M059J (cell line): ENCODE measurements at places on chromosomes 4 and X.

GRCh38 chr4:144658903-144659302 is 12.9 kb downstream of the HHIP start:
- DNase-seq, result peak; percentile 52

DNA sequence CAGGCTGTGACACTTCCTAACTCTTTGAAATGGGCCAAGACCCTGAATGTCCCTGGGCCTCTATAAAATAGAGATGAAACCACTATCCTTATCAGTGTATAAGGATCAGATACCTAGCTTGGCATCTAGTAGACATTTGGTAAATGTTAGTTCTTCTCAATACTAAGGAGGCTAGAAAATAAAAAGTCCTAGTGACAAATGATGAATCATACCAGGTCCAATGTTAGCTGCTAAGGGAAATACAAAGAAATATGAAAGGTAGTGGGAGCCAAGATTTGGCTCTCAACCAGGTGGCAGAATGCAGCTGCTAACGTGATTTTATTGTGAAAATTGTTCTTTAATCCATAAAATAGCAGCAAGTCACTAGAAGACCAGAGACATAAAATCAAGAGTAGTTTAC is 19.8 kb upstream of the PPARGC1A start:
- DNase-seq, result peak; percentile 48

DNA sequence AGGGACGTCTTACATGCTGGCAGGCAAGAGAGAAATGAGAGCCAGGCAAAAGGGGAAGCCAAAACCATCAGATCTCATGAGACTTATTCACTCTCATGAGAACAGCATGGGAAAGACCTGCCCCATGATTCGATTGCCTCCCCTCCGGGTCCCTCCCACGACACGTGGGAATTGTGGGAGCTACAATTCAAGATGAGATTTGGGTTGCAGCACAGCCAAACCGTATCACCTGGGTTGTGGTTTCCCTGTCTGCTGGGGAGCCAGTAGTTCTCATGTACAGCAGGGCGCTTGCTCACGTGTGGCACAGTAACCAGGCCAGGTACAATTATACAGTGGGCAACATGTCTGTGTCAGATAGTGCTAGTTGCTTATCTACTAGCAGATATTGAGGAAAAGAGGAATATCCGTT is 11.1 kb upstream of the RS1 start:
- no peak for DNase-seq

DNA sequence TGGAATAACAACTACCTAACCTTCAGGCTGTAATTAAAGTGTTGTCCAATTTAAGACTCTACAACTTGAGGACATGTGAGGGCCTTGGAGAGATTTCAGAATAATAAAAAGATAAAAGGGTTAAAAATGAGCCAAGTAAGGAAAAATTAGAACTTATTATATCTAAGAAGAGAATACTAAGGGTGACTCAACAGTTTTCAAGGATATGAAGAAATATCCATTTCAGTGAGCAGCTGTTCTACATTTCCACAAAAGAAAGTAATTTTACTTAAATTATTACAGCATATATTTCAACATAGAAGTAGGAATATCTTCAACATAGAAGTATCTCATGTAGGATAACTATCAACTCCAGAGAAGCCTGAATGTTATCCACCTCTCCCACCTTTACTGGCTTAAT is 11.3 kb downstream of the SNX12 start:
- no peak for DNase-seq

DNA sequence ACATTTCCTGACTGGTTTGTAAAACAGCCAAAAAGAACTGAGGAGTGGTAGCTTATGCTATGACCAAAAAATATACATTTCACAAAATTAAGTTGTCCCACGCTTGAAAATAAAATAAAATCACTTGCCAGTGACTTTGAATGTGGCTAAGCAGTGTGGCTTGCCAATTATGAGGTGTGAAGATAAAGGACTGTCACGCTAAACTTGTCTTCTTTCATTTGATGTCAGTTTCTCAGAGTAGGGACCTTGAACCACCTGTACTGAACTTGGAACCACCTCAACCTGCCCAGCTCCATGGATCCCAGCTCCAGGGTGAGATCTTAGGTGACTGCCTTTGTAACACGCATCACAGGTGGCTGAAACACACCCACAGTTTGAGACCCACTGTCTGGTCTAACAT is 113.7 kb upstream of the TBL1X start:
- no peak for DNase-seq

- no peak for DNase-seq
Measured at GRCh38 chrX:2867206-2867605, 38.5 kb downstream of the GYG2 start.
